MV-4-11 (cell line): ENCODE measurements at places on chromosomes 13 and 19.

DNA sequence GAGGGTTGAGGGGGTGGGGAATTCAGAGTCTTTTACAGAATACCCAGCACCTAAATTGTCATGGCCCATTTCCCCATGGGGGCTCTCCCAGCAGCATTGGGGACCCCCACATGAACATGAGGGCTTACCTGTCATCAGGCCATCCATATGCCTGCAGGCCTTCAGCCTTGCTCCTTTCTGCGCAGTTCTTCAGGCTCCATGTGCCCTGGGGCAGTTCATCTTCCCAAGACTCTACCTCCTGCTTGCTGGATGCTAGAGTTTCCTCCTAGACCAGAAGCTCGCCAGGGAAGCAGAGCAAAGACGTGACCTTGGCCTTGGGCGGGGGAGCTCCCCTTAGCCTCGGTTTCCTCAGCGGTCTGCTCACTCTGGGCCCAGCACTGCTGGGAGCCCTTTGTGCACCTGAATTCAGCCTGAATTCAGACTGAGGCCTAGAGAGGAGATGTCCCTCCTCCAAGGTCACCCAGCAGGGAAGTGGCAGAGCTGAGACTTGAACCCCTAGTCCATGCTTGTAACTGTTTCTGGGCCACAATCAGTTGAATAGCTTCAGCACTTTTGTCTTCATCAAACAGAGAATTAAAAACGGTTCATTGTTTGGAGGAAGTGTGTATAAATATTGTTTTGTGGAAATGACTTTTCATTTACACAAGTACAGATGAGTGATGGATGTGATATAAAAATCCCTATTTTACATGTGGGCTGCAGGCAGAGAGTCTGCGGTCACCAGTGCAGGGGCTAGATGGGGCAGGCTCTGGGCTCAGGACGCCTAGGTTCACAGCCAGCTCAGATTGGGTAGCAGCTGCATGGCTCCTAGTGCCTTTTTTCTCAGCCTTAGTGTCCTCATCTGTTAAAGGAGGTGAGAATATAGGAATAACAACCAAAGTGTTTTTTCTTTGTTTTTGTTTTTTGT is 9.5 kb downstream of the PPP5C start:
- DNase-seq, result no peak

GRCh38 chr19:10070730-10071446 is 15.2 kb upstream of the SHFL start:
- no peak for DNase-seq

GRCh38 chr13:77300176-77301037 is 26.5 kb downstream of the MYCBP2 start:
- peak; percentile 67 for DNase-seq

DNA sequence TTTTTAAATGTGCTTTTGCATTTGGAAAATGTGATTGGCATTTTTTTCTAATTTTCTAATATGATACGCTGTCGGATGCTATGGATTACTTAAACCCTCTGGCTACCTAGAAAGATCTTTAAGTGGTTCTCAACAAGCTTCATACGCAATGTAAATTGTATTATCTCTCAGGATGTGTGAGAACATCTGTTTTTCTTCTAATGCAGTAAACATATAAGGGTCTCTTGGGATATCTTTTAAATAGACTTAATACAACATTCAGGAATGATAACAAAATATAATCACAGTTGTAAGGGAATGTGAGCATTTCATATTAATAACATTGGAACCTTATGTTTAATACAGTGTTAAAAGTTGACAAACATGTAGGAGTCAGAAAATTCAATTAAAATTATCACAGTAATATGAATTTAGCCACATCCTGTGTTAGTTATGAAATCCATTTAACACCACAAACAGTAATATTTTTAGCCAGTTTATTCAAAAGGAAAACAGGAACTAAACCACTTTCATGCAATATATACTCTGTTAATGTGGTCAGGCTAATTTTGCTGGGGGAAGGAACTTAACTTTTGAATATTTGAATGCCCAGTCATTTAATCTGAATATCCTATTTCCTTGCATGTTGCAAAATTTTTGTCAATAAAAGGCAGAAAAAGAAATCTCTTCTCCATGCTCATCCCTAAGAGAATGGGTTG is 15.0 kb upstream of the ALOX5AP start:
- peak; percentile 98 for DNase-seq

DNA sequence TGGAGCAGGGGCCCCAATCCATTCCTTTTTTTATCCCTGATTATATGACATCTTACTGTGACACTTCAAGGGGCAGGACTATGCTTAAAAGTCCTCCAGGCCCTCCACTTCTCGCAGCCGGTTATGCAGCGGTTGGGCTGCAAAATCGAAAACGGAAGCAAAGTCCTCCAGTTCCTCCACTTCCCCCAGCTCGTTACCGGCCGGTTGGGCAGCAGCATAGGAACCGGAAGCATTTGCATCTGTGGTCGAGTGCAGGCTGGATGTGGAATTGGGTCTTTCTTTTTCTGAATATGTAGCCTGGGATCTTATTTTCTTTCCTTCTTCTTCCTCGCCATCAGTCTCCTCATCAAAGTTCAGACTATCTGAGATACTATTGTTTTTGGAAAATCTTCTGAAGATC is 46.1 kb downstream of the OXGR1 start:
- DNase-seq, result no peak

GRCh38 chr19:501646-502045 is 5.4 kb downstream of the MADCAM1 start:
- DNase-seq, result no peak

DNA sequence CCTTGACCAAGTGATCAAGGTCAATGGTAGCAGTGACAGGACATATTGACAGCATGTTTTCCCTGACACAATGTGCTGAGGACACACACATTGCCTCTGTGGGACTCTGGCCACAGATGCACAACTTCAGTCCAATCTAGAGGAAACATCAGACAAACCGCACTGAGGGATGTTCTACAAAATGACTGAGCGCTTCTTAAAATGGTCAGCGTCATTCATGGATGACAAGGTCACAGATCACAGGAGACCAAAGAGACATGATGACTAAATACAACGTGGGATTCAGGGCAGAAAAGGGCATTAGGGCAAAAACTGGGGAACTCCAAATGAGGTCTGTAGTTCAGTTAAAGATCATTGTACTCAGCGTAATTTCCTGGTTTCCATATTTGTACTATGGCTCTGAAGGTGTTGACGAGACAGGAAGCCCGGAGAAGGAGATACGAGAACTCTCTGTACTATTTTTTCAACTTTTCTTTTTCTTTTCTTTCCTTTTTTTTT is 20.6 kb downstream of the PBX4 start:
- peak; percentile 66 for DNase-seq

DNA sequence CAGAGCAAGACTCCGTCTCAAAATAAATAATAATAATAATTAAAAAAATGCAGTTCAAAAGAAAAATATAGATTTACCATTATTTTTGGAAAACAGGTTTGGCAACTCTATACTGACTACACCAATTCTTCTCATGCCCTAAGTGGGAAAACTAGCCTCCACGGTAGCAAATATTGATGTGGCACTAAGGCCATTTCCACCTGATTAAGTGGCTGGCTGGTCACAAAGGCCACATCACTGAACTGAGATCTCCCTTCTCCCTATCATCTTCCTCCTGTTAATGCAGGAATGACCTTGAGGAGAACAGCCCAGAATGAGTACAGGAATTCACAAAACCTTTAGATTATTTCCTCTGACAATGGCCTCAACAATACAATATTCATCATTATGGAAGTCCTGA is 18.6 kb downstream of the ZNF814 start:
- DNase-seq, result no peak

DNA sequence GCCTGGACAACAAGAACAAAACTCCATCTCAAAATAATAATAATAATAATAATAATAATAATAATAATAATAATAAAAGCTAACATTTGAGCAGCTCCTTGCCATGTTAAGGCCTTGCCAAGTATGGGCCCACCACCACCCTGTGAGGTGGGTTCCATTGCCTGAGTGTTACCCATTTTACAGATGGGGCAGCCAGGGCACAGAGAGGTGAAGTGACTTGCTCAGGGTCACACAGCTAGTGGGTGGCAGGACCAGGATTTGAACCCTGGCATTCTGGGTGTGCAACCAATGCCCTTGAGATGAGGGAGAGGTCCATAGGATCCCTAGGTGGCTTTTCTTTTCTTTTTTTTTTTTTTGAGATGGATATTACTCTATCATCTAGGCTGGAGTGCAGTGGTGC is 29.5 kb downstream of the ZSWIM4 start:
- DNase-seq, result no peak

DNA sequence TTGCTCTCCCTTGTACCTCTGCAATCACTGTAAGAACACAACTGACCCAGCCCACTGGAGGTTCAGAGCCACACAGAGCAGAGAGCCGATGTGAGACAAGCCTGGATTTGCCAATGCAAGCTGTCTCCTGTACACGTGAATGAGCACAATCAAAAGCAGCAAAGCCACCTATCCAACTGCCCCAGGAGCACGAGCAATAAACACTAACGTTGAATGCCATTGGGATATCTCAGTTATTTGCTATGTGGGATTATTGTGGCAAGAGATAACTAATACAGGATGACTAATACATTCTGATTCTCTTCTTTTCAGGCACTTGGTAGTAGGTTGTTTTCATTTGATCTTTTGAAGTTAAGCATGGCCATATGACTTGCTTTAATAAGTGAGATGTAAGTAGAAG is 85.2 kb upstream of the FAM216B start:
- no peak for DNase-seq

- DNase-seq, result peak; percentile 71
These were observed 217.2 kb downstream of the LACC1 start for GRCh38 chr13:44096901-44097300.

DNA sequence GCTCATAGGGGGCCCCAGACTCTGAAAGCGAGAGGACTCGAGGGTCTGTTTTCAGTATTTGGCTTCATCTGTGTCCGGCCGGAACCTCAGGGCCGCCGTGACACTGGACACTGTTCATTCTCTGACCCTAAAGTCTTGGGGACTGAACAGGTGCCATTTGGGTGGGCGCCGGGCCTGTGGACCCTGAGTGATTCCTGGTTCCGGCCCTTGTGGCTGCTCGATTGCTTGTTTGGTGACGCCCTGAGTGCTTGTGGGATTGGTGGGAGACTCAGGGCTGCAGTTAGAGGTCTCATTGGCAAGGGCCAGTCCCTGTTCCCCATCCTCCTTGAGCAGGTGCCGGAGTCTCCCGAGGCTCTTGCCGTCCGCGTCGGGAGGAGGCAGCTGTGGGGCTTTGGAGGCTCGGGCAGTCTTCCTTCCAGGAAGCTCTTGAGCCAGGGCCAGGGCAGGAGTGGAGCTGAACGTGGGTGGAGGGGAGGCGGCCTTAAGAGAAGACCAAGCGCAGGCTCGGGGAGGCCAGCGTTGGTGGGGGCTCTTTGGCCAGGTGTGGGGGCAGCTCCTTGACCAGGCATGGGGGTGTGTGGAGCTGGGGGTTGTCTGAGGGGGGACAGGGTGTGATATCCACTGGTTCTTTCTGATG is 4.7 kb downstream of the PTBP1 start:
- DNase-seq, result no peak

- DNase-seq, result no peak
These were observed 28.7 kb upstream of the FAM216B start for GRCh38 chr13:42752731-42753130.

- no peak for DNase-seq
These were observed 41.7 kb downstream of the FRY start for GRCh38 chr13:32073180-32073864.

- DNase-seq, result no peak
These were observed 6.7 kb downstream of the POLR2E start for GRCh38 chr19:1088416-1089010.

GRCh38 chr13:24217601-24218281 is 57.2 kb downstream of the SPATA13 start:
- peak; percentile 74 for DNase-seq

GRCh38 chr19:33175886-33176669 is 18.1 kb upstream of the LRP3 start:
- peak; percentile 40 for DNase-seq

- no peak for DNase-seq
These were observed 9.6 kb downstream of the PLIN4 start for GRCh38 chr19:4508698-4509097.

GRCh38 chr19:1046836-1047695 is 7.2 kb downstream of the ABCA7 start:
- DNase-seq, result no peak

DNA sequence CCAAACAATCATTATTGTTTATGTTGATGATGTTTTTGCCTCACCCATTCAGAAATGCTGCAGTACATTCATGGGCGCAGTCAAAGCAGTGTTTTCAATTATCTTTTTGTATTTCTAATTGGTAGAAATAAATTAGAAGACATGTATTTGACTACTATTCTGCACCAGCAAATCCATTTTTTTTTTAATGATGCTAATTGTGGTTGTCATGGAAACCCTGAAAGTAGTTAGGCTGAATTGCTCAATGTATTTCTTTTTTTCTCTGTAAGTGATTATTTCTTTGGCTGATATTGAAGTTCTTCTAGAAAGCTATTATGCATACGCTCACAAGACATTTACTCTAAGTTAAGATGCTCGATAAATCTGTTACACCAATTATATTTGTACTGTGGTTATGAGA is 101.2 kb downstream of the RFC3 start:
- DNase-seq, result no peak
